ENCODE measurements at places on chromosomes 4 and X.

- DNase-seq = no peak
These were observed 17.7 kb upstream of the CPE start for GRCh38 chr4:165360985-165361670.

DNA sequence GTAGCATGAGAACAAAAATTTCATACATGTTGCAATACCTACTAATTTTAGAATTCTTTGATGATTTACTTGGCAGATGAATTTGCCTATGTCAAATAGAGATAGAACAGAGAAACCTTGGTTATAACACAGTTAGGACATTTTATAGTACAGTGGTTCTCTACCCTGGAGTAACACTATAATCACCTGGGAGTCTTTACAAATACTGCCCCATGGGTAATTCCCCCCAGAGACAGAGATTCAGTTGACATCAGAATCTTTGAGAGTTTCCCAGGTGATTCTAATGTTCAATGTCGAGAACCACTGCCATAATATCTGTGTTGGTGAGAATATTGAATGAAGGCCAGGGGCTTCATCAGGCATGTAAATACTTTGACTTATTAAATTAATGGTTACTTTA is 401.3 kb upstream of the NDST4 start:
- DNase-seq = no peak

- DNase-seq = no peak
These were observed 144.9 kb downstream of the PJA1 start for GRCh38 chrX:69020316-69020715.

DNA sequence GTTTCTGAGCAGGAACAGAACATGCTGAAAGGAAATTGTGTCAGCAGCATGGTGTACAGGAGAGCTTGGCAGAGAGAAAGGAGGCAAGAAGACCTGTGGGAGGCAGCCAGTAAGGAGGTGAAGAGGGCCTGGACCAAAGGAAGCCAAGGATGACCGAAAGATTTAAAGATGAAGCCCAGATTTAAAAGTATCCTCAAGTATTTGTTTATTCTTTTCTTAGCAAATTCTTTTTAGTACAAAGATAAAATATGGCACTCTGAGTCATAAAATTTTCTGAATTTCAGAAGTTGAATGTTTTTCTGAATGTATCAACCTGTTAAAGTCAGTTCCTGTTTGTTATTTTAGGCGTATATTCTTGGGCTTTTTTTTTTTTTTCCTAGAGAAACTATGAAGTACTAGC is 3.5 kb downstream of the PKD2 start:
- DNase-seq = no peak

DNA sequence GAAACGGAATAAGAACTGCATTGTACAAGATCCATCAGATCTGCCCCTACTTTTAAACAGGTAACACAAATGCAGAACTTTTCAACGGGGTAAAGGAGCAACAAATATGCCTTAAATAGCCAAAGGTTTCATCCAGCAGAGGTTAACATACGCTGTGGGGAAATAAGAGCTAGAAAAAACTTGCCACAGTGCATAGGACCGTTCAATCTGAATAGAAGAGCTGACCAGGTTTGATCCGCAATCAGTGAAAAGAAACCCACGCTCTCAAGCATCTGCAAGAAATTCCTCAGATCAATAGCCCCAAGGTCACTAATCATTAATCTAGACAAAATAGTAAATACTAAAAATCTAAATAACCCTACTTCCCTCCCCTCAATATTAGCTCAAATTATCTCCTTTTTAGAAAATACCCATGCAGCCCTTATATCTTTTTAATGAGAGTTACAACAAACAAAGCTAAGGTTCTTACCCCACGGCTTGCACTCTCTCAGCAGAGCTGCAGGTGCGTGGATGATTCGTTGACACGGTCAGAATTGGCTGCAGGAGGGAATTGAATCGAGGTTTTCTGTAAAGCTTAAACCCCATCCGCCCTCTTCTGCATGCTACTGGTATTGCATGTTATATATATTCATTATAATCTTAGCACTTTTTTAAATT is at the start of gene TLR10:
TLR10 (minus strand) TSS at position 539 of the 657 bp plus-strand sequence. CDS start 7,400 bp downstream, outside the sequence.
- no peak for DNase-seq

- no peak for DNase-seq
These were observed 1.9 kb downstream of the SEC24D start for GRCh38 chr4:118834070-118834469.

DNA sequence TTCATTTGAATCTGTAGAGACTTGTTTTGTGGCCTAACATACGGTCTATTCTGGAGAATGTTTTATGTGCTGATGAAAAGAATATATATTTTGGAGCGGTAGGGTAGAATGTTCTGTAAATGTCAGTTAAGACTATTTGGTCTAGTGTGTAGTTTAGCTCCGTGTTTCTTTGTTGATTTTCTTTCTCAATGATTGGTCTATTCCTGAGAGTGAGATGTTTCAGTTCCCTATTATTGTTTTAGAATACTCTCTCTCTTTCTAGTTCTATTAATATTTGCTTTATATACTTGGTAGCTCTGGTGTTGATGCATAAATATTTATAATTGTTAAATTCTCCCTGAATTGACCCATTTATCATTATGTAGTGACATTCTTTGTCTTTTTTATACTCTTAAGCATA is 236.5 kb downstream of the GLUD2 start:
- no peak for DNase-seq

DNA sequence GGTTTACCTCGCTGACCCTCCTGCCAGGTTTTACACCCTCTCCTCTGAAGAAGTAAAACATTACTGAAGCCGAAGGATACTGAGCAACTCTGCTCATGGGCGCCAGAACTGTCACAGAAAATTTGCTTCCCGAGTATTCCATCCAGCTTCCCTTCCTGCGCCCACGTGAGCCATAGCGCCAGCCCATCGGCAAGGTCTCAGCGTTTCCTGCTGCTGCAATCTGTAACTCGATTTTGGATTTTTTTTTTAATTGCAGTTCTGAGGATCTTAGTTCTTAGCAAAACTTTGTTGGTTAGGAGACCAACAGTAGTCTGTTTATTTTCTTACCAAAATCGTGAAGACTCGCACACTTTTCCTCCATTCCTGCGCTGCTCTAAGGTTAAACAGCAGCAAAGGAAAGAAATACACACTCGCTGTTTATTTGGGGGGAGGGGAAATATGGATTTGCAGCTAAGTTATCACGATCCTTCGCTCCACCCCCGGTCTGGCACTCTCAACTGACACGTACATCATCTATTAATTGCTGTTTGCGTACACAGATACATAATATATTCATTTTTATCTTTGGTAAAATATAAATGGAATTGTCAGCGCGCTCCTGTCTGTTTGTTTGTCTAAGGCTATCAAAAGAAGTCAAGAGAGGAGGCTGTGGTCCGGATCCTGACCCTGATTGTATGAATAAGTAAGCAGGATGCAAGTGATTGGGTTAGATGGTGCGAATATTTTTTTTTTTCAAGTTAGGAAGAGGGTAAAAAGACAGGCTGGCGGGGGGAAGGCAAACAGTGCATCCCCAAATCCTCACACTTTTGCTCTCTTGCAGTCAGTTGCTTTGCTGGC is at the start of gene TLL1:
TLL1 (plus strand) TSS at position 777 of the 837 bp plus-strand sequence. CDS start 668 bp downstream, outside the sequence.
- DNase-seq = no peak

DNA sequence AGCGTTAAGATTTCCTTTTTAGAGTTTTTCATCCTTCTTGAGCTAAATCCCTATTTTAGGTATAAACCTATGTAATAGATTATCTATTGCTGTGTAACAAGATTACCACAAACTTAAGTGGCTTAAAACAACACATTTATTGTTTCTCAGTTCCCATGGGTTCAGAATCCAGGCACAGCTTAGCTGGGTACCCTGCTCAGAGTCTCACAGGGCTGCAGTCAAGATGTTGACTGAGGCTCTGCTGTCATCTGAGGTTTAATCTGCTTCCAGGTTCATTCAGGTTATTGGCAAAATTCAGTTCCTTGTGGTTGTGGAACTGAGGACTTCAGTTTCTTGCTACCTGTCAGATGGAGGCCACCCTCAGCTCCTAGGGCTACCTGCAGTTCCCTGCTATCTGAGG is 60.9 kb downstream of the GK start:
- DNase-seq = no peak

DNA sequence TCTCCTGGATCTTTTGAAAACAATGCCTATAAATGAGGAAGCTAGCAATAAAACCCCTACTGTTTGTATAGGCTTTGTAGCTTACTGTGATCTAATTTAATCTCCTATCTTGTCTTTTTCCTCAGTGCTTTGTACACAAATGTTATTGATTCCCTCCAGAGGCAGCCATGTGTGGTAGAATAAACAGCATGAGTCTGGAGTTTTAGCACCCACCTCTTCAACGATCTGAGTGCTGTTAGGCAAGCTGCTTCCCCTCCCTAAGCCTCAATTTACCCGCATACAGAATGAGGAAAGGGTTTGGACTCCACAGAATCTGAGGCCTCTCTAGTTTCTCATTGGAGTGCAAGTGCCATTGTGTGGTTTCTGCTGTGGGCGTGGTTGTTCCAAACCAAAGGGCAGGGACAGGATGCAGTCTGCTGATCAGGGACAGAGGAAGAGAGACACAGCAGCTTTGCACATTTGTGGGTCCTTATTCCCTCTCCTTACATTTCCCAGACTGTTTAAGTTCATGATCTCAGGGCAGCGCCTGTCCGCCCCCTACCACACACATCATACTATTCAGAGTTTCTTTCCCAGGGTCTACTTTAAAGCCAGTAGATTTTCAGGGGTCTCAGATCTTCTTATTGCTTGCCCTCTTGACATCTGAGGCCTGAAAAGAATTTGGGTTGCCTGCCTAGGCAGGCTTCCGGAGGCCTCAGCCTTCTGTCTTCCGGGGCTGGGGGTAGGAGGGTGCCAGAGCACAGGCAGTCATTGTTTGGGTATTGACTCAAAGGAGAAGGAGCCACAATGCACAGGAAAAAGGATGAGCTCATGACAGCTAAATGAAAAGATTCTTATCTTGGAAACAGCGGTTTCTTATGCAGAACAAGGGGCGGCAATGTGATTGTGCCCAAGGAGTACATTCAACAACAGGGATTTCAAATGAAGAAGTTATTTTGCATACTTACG is 114.9 kb upstream of the TEX13D start:
- DNase-seq = peak; percentile 43

- no peak for DNase-seq
These were observed 36.7 kb downstream of the UBQLN2 start for GRCh38 chrX:56600141-56600540.

GRCh38 chr4:114383721-114384120 is 214.9 kb upstream of the UGT8 start:
- DNase-seq = no peak

- DNase-seq = no peak
These were observed 157.2 kb downstream of the CFAP299 start for GRCh38 chr4:80492761-80493160.

GRCh38 chr4:26310264-26310663 is 10.6 kb upstream of the RBPJ start:
- no peak for DNase-seq

GRCh38 chr4:122716825-122717448 is 15.6 kb upstream of the BBS12 start:
- peak; percentile 63 for DNase-seq
